ENCODE measurements at places on chromosomes 2 and 18. TPM values are rescaled to one million over a fixed set of nuclear protein-coding genes. Genes with fewer than 3 reads are reported as not detected.

DNA sequence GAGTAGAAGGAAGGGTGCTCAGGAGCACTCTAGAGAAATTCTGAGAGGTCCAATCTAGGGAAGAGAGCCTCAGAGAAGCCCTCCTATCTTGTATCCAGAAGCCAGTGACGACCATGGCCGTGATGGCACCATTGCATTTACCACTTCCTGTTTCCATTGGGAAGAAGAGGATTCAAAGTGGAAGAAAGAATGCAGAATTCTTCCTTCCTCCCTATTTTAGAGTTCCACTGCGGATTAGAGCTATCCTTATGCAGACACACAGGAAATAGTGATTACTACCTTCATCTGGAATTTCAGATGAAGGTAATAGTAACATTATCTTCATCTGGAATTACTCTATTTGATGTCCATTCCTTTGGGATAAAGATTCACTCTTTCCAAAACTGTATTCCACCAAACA lies 45.6 kb upstream of the PCBP1 start:
- no peak for DNase-seq

DNA sequence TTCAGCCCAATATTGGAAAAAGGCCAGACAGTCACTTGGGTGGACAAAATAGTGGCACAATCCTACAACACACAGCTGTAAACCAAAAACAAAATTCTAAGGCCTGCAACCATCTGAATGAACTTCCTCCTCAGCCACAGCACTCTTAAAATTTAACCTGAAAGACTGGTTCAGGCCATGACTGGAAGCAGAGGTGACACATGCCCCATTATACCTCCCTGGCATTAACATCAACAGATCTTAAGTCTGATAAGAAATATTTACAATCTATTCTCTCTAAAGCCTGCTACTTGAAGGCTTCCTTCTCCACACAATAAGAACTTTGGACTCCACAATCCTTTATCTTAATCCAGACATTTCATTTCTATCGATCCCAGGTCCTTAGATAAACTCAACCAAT lies 192.4 kb upstream of the LRP1B start:
- no peak for DNase-seq

DNA sequence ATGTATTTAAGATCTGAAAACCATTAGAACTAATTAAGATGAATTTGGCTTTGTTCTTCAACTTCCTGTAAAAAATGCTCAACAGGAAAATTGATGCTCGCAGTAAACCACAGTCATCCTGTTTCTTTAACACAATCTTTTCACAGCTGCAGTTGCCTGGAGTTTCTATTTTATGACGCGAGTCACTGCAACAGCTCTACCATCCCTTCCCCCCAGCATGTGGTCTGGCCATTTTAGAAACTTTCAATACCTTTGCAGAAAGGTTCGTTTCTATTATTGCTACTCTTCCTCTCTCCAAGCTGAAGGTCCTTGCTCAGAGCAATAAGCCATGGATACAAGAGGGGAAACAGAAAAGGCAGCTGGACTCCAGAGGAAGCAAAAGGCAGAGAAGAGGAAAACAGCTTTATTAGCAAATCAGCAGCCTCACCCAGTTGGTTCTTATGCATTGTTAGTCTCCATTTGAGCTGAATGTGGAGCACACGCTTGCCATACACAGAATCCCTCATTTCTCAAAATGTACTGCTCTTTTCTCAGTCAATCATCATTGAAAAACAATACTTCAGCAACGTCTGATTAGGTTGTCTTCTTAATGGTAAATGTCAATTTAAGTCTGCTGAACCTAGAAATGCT lies 3.9 kb downstream of the WIPF1 start:
- peak; percentile 35 for DNase-seq

DNA sequence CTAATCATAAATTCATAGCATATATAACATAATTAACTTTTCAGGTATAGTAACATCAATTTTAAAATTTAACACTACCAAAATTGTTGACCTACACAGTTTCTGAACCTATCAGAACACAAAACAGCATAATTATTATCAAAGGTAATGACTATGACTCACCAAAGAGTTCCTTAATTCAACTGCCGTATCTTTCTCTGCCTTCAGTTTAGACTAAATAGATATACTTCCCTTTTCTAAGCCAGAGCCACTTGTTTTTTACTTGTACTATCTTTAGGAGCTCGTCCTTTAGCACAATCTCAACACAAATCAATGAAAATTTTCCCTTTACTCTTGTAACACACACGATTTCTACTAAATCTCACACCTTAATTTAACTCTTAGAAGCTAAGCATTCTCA lies 54.4 kb downstream of the CCDC88A start:
- DNase-seq = no peak

DNA sequence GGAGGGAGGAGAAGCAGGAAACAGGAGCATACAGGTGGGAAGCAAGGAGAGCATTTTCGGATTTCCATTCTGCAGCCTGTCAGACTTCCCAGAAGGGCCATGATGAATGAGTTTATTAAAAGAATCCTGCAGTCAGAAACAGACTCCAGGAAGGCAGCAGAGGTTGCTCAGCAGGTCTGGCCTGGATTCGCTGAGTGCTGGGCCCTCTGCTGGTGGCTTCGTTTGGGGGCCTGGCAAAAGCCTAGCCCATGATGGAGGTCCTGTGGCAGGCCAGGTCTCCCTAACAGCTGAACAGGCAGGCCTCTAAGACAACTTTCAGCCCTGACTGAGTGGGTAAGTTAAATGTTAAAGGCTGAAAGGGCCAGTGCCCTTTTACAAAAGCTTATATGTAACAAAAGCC lies 108.2 kb upstream of the CAPN13 start:
- DNase-seq = no peak

- DNase-seq = no peak
Observed at GRCh38 chr2:128313091-128313836, 5.4 kb downstream of the HS6ST1 start.

GRCh38 chr2:52955079-52955478 lies 812.5 kb upstream of the CHAC2 start:
- DNase-seq = no peak

- DNase-seq = no peak
Observed at GRCh38 chr2:45331410-45331786, 279.7 kb downstream of the SRBD1 start.

- no peak for DNase-seq
Observed at GRCh38 chr2:230924470-230925341, at the start of gene GPR55. Gene GPR55, minus strand, starts transcription at chr2:230925242. Its CDS starts 14,280 bp downstream, at chr2:230910962.

CXCR2 gene
- 0.26 TPM for polyA plus RNA-seq

GRCh38 chr2:43011158-43011491 lies 215.3 kb downstream of the ZFP36L2 start:
- no peak for DNase-seq

DNA sequence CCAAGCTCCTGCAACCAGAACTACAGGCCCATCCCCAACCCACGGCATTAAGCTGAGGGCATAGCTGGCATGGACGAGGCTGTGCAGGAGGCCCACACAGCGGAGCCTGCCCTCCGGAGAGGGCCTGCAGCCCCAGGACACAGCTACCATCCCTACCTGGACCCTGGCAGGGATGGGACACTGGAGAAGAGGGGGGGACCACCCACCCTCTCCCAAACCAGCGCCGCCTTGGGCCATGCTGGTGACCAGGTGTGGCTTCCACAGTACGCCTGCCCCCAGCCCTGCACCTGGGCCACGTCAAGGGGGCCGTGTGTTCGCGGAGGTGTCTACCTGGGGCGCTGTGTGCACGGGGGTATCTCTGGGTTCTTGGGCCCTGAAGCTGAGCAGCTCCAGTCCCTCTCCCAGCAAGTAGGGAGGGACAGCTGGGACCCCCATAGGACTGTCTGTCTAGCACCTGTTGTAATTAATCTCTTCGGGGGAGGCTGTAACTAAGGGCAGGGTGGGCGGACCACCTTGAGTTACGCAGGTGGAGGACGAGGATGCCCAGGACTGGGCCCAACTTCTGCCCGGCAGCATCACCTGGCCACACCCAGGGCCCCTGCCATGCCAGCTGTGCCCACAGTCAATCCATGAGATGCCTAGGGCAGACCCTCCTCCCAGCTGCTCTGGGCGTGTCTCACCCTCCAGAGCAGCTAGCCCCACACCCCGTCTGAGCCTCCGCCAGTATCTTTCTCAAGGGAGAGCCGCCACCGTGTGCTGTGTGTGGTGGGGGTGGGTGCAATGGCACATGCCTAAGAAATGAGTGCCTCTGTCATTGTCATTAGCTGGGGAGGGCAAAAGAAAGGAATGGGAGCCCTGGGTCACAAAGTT lies 18.3 kb downstream of the HS6ST1 start:
- no peak for DNase-seq

DNA sequence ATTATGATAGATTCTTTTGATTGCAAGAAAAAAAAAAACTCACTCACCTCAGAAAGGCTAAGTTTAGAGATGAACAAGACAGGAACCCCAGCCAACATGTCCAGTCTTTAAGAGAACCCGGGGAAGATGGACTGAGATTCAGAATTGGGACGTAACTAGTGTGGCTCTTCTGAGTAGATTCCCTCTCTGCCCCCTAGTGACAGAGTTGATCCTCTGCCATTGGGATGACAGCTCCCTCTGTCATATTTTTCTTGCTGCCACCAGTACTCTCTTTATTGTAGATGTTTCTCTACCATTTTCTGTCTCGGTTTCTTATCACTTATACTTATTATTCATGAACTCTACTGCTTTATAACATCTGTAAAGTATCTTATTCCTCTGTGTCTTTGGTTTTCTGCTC lies 77.7 kb downstream of the GULP1 start:
- no peak for DNase-seq

GRCh38 chr2:25068217-25068616 lies 26.3 kb downstream of the EFR3B start:
- no peak for DNase-seq

OTOS gene
- polyA plus RNA-seq = 0.39 TPM

GRCh38 chr2:123659120-123659519 lies 366.0 kb upstream of the CNTNAP5 start:
- no peak for DNase-seq

RGPD4 gene
- not detected for polyA plus RNA-seq

TRIM43 gene
- not detected for polyA plus RNA-seq

IL36B gene
- not detected for polyA plus RNA-seq

GRCh38 chr2:37561615-37562569 lies 109.5 kb downstream of the CDC42EP3 start:
- no peak for DNase-seq

GRCh38 chr2:86238354-86238753 lies 39.1 kb downstream of the MRPL35 start:
- DNase-seq = no peak

DNA sequence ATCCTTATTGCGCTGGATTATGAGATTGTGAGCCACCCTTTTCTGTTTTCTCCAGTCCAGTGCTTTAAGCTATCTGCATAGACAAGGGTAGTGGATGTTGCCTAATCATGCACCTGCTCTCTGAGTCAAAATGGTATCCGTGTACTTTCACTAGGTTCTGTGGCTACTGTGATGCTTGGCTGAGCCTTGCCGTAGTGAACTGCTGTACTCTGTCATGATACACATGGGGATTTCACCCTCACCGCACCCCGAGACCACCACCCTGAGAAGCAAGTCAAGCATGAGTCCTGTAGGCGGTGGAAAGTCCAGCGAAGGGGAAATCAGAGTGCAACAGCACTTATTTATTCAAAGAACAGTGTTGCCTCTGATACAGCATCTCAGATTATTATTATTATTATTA lies 55.0 kb downstream of the ARHGAP25 start:
- no peak for DNase-seq

MARCHF4 gene
- 40.1 TPM for polyA plus RNA-seq

GRCh38 chr2:178523596-178524134 lies 43.4 kb downstream of the PLEKHA3 start:
- DNase-seq = no peak

- no peak for DNase-seq
Observed at GRCh38 chr18:31373641-31374040, 2.9 kb upstream of the DSG4 start.

DNA sequence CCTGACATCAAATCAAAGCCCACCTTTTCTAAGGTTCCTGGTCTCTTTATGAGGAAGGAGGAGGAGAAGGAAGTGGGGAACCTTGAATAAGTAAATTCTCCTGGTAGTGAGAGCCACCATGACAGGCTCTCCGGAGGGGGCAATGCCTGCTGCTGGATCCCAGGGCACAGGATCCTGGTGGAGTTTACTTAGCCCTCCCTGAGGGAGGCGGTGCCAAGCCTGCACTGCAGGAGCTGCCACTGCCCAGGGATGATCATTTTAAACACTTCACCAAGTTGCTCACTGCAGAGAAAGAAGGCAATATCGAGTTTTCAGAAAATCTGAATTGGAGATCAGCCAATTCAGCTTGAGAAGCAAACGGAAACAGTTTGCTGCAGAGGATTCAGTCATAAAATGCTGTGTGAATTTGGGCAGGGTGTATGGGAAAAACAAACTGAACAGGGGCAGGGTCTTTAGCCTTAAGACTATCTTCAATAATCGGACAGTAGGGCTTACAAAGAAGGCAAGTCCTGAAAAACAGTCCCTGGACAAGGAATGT lies 200.7 kb downstream of the RAD51AP2 start:
- DNase-seq = no peak

DNA sequence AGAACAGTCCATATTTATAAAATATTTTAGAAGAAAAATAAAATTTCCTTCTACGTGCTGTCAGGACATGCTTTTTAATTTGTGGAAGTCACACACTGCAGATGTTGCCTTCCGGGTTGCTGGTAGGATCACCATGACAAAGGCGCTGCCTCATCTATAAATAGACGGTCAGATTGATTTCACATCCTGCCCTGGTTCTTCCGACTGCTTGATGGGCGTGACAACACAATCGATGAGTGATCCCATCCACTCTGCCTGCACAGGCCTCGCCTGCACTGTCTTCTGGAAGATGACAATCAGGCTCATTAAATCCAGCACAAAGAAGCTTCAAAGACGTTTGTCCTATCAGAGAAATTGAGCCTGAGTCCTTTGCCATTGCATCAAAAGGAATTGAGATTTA lies 318.9 kb upstream of the TRIB2 start:
- no peak for DNase-seq

DNA sequence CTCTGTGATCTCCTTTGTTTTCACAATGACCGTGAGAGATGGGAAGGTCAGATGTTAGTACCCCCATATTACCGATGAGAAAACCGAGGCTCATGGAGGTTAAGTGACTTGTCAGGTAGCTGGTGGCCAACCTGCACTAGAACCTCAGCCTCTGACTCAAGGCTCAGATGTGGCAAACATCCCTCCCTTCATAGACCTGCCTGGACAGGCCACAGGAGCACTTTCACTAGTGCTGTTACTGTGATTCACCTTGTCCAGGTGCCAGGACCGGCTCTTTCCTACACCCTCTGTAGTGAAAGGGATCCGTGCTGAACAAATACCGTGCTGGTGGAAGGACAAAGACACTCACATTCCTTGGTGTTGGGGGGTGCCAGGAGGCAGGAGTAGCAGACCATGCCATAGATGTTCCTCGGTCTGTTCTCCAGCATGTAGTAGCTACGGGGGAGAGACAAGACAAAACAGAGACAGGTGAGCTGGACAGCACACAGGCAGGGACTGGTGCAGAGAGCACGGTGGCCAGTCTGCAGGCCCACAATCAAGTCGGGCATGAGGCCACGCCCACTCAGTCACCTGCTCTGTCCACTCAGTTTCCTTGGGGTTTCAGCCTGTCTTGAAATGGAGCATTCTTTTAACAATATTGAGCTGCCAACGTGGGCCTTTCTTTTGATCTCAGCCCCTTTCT lies 65.9 kb downstream of the EDAR start:
- DNase-seq = no peak

DNA sequence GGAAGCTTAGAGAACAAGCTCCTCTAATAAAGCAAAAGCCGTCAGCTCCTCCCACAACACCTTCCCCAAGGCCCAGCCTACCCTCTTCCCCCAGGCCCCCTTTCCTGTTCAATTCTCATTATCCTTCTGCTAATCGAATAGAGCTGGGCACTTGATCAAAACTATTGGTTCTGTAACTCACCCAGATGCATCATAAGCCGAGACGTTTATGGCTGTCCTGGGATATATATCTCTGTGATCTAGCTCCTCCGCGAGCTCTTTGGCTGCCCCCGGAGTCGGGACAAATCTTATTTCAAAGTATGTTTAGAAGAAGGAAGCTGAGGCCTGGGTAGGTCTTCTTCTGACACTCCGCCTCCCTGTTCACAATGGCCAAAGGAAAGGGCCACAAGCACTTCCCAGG lies 88.3 kb upstream of the KLHL29 start:
- DNase-seq = no peak
